Stimulated activated CD8-positive, alpha-beta memory T cell treated with anti-CD3 and anti-CD28 coated beads, Interleukin-15, amount 100 ng/mL, for 1 hour (primary cell): ENCODE measurements at places on chromosomes 6 and 20.
A peak's percentile ranks its signal among the peaks of the same experiment; 100 is the strongest.

DNA sequence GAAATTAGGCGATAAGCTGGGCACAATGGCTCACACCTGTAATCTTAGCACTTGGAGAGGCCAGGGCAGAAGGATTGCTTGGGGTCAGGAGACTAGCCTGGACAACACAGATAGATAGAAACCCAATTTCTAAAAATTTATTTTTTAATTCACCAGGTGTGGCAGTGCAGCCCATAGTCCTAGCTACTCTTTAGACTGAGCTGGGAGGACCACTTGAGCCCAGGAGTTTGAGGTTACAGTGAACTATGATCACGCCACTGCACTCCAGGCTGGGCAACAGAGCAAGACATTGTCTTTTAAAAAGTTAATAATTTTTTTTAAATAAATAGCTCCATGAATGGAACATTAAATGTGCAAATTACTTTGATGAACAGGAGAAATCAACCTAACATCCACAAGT lies 8.2 kb downstream of the ZNF318 start:
- no peak for DNase-seq

DNA sequence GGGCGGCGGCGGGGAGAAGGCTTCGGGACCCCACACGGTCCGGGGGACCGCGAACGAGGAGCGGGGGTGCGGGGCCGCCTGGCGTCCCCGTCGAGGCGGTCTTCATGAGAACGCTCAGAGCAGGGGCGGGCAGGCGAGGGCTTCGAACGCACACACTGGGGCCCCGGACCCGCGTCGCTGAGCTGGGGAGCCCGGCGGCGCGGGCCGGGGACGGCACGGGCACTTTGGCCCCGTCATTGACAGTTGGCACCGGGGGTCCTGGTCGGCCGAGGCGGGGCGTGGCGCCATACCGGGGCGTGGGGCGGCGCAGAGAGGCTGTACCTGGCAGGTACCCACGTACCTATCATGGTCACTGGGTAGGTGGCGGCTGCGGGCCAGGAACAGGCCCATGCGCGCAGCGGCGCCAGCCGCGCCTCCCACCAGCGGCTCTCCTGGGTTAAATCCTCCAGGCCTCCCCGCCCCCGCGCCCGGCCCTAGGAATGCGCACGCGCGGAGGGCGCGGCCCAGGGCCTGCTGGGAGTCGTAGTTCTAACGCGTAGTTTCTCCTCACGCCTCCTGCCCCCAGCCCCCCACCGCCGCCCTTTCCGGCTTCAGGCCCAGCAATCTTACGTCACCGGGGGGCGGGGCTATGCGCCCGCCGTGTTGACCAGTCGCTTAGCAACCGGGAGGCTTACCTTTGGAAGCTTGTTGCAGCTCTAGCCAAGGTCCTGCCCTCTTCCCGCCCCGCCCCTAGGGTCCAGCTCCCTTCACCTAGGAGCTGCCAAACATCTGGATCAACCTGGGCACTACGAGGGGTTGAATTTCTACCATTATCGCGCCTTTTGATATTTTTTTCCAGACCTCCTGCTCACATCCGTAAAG lies at the start of the genes PACRG and PRKN:
Gene PACRG (plus strand): TSS at position 653 of the 861 bp plus-strand sequence.
Gene PRKN (minus strand): TSS at position 445 of the 861 bp plus-strand sequence.
- peak; percentile 93 for DNase-seq

GRCh38 chr6:125203395-125203794 lies 49.8 kb downstream of the TPD52L1 start:
- DNase-seq: no peak

- DNase-seq: no peak
Observed at GRCh38 chr6:114747995-114748625, 405.3 kb upstream of the HS3ST5 start.

- no peak for DNase-seq
Observed at GRCh38 chr6:22667855-22668254, 98.5 kb downstream of the HDGFL1 start.

GRCh38 chr6:15246217-15246665 lies 372 bp downstream of the JARID2 start:
- no peak for DNase-seq

- no peak for DNase-seq
Observed at GRCh38 chr20:62628691-62629090, 13.6 kb upstream of the SLCO4A1 start.

DNA sequence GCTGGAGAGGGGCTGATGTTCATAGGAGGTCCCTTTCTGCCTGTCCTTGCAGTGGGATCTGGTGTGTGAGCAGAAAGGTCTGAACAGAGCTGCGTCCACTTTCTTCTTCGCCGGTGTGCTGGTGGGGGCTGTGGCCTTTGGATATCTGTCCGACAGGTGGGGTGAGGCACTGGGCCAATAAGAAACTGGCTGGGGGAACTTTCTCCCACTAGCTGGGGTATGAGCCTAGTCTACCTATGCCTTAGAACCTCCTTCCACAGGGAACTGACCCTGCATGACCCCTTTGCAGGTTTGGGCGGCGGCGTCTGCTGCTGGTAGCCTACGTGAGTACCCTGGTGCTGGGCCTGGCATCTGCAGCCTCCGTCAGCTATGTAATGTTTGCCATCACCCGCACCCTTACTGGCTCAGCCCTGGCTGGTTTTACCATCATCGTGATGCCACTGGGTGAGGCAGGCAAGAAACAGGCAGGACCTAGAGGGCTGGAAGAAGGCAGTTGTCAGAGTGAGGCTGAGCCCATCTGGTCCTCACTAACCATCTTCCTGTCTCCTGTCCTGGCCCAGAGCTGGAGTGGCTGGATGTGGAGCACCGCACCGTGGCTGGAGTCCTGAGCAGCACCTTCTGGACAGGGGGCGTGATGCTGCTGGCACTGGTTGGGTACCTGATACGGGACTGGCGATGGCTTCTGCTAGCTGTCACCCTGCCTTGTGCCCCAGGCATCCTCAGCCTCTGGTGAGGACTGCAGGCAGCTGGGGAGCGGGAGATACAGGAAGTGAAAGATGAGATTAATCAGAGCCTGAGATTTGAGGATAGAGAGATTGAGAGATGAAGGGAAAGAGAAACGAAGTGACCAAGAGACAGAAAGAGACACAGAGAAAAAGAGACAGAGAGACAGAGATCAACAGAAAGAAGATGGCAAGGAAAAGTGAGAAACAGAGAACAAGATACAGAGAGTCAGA lies 1.6 kb downstream of the SLC22A7 start:
- no peak for DNase-seq

- no peak for DNase-seq
Observed at GRCh38 chr6:44291841-44292240, 21.3 kb downstream of the AARS2 start.

DNA sequence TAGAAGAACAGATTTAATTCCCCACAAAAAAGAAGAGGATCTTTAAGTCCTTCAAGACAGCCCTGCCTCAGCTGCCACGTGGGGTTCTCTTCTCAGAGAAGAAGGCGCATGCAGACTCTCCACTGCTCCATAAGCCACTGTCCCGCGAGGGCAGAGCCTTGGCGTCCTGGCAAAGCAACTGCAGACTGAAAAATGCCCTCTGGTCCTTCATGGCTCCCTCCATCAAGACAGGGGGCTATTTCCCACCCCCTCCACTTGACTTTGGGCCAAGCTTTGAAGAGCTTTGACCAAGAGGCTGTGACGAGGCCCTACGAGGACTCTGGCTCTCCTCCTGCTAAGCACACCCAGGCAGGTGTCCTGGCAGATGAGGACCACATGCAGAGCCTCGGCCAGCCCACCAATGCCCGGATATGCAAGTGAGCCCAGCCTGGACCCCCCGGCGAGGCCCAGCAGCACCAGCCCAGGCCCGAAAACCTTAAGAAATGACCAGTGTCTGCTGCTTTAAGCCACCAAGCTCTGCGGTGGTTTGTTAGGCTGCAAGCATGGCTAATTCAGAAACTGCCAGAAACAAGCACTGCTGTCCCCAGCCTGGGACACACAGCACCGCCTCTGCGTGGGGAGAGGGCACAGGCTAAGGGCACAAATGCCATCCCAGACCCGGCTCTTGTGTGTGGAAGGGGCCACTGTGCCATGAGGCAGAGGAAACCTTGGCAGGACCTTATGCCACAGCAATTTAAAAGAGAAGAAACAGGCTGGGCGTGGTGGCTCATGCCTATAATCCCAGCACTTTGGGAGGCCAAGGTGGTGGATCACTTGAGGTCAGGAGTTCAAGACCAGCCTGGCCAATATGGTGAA lies 16.1 kb downstream of the GMEB2 start:
- no peak for DNase-seq

- no peak for DNase-seq
Observed at GRCh38 chr6:15257357-15258132, 11.7 kb downstream of the JARID2 start.

DNA sequence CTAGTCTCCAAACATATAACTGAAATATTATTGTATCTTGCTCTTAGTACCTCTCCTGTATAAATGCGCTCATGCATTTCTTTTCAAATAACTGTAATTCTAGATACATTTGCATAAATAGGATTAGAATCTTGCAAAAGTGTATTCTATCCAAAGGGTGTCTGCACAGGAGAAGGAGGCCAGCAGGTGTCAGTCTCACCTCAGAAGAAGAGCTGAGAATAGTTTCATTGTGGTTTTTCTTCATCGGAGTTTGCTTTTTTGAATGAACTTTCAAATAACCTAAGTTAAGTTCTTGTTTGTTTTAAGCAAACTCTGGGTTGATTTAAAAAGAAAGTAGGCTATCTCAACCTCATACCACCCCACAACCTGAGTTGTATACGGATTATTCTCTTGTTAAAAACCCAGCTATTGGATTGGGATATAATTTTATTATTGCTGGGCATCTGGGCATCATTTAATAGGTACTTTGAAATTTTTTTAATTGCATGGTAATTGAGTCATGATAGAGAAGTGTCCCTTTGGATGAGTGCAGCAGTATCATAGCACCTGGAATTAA lies 125.0 kb upstream of the MLIP start:
- no peak for DNase-seq

DNA sequence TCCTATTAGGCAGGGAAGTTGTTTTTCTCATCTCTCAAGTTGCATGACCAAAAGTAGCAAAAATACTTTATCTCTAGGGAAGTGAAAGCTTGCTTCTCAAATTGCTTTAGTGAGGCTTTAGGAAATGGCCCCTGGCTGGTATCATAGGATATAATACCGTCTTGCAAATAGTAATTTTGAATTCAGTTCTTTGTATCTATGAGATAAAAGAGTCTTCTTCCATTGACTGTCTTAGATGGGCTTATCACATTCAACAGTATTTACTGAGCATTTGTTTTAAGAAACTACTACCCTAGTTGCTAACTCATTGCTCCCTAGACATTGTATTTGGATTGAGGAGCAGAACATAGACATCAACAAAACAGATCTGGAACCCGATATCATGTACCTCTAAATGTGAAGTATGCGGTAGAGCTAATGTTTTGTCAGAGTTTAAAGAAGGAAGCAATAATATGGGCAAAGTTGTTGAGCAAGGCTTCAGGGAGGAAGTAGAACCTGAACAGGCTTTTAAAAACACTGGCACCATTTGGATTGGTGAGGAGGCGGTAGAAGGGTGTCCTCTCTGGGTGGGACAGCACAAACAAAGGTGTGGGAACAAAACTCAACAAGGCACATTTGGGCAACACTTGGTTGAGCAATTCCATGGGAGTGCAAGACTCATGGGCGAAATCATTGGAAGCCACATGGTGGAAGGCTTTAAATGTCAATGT lies 101.5 kb downstream of the SGK1 start:
- DNase-seq: no peak

- no peak for DNase-seq
Observed at GRCh38 chr20:44703183-44703925, 11.8 kb upstream of the CCN5 start.

- DNase-seq: no peak
Observed at GRCh38 chr20:61379898-61380544, 128.0 kb downstream of the CDH4 start.

- no peak for DNase-seq
Observed at GRCh38 chr6:14224359-14225103, 107.0 kb downstream of the CD83 start.

DNA sequence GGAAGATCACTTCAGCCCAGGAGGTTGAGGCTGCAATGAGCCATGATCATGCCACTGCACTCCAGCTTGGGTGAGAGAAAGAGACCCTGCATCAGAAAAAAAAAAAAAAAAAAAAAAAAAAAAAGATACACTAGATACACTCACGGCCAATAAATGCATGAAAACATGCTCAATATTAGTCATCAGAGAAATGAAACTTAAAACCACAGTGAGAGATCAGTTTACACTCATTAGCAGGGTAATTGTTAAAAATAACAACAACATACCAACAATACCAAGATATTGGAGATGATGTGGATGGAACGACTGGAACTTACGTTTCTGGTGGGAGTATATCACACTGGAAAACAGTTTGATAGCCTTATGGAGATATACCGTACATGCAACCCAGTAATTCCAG lies 29.9 kb downstream of the HS3ST5 start:
- DNase-seq: no peak

DNA sequence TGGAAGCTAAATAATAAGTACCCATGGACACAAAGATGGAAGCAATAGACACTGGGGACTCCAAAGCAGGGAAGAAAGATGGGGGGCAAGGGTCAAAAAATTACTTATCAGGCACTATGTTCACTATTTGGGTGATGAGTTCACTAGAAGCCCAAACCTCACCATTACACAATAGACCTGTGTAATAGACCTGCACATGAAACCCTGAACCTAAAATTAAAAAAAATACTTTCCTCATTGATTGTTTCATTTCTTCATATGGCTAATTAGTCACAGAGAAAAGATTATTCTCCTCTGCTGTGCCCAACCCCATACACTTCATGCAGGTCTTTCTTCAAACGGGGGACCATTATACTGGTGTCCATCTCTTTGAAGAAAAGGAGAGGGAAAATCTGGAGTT lies 213.0 kb upstream of the DTNBP1 start:
- DNase-seq: no peak

DNA sequence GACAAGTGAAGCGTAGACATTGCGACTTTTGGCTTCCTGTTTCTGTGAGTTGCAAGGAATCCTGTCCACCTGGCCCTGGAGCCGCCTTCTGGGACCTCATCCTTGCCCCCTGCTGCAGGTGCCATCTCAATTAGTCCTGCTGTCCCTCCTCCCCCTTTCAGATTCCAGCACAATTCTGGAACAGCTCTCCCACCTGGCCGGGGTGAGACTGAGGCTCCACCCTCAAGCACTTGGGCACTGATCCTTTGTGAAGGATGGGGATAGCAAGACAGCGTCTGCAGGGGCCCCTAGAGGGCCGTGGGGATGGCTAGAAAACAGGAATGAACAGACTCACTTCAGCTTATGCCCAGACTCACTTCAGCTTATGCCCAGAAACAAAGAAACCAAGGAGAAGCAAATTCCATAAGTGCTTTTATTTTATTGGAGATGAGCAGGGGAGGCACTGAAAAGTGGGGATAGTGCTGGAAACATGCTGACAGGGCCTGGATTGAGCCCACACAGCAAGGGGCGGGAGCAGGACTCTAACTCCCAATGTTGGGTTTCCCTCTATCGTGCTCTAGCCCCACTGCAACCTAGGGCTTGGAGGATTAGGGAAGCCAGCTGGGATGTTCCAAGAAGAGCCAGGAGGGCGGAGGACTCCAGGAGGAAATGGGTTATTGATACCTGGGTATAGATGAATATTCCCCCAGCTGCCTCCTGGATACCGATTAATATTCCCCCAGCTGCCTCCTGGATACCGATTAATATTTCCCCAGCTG lies 1.4 kb downstream of the C6orf15 start:
- no peak for DNase-seq
